ENCODE measurements at places on chromosomes 5 and 9. TPM values are rescaled to one million over a fixed set of nuclear protein-coding genes. Genes with fewer than 3 reads are reported as not detected.

DNA sequence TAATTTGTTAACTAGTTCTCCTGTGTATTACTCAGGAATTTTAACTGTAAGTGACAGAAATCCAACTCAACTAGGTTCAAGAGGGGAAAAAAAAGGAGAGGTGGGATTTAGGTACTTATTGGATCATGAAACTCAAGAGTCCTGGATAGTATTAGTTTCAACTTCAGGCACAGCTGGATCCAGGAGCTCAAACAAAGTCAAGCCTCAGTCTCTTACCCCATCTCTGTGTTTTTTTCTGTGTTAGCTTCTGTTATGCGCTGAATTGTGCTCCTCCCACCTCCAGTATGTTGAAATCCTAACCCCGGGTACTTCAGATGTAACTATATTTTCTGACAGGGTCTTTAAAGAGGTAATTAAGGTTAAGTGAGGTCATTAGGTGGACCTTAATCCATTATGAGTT, 53.5 kb downstream of the SMIM23 start:
- H3K27ac ChIP-seq: no peak overlapping the region
- no peaks in the 10 kb centered on the region for H3K27me3 ChIP-seq
- H3K4me3 ChIP-seq: no peak overlapping the region
- H3K36me3 ChIP-seq: no peaks in the 10 kb centered on the region
- DNase-seq: no peak

DNA sequence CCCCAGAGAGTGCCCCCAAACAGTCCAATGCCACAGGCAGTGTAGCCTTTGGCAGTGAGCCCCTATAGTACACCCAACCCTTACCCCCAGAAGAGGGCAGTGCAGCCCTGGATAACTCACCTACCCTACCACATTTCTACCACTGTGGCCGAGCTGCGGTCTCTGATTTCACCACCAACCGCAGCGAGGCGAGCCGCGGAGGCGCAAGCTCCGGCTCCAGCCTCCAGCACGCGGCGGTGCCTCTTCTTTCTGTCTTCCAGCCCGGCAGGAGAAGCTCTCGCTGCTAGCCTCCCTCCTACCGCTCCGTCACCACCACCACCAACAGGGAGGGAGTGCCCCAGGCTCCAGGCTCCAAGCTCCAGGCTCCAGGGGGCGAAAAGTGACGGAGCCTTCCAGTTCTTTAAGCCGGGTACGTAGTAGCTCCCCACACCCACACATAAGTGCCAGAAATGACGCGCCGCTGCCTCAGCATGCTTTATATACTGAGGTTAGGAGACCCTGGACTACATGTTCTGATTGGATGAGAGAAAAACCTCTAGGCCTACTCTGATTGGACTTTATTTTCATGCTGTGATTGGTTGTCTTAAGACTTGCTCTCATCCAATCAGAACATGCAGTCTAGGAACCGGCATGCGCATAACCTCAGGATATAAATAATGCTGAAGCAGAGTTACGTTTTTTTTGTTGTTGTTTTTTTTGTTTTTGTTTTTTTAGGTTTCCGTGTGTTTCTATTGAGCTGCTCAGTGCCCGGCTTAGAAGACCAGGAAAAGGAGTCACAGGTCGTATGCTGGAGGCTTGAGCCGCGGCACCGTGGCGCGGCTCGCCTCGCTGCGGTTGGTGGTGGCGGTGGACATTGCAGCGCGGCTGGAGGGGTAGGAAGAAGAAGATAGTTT, at the start of gene PCAT7:
Gene PCAT7, plus strand, starts transcription at position 645 of the 893 bp plus-strand sequence.
- no peak within 1 kb of the TSS for H3K27ac ChIP-seq

- H3K36me3 ChIP-seq: no peaks in the 10 kb centered on the region
- no peaks in the 10 kb centered on the region for H3K4me1 ChIP-seq
- H3K27ac ChIP-seq: no peak overlapping the region
- DNase-seq: no peak
These were observed 51.3 kb downstream of the SNX24 start for GRCh38 chr5:122896598-122897282.

DNA sequence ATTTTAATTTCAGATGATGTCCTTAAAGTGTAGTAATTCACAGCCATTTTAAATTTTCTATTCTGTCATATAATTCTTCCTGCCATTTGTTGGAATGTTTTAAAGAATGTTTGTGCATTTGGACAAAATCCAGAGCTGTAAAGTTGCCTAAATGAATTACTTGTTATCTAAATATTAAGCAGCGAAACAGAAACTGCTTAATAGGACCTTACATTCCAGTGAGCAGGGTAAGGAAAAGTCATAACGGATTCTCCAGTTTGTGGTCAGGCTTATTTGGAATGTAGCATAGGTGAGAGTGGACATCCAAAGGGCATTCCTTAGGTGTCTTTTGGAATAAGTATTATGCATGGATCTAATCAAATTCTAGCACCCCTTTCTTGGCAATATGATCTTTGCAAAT, 410.4 kb upstream of the PTPRD start:
- H3K27me3 ChIP-seq: no peaks in the 10 kb centered on the region
- H3K36me3 ChIP-seq: no peaks in the 10 kb centered on the region
- DNase-seq: no peak
- no peaks in the 10 kb centered on the region for H3K4me1 ChIP-seq

PLAA gene
- 24.4 TPM for total RNA-seq

CYLC2 gene
- not detected for total RNA-seq

TSPAN17 gene
- 15.0 TPM for total RNA-seq

Data from right atrium auricular region (tissue), 2 donors.